NCI-H2107 (cell line): ENCODE measurements at places on chromosomes 6 and 20.

GRCh38 chr20:8362457-8362856 is 230.4 kb downstream of the PLCB1 start:
- DNase-seq: no peak

DNA sequence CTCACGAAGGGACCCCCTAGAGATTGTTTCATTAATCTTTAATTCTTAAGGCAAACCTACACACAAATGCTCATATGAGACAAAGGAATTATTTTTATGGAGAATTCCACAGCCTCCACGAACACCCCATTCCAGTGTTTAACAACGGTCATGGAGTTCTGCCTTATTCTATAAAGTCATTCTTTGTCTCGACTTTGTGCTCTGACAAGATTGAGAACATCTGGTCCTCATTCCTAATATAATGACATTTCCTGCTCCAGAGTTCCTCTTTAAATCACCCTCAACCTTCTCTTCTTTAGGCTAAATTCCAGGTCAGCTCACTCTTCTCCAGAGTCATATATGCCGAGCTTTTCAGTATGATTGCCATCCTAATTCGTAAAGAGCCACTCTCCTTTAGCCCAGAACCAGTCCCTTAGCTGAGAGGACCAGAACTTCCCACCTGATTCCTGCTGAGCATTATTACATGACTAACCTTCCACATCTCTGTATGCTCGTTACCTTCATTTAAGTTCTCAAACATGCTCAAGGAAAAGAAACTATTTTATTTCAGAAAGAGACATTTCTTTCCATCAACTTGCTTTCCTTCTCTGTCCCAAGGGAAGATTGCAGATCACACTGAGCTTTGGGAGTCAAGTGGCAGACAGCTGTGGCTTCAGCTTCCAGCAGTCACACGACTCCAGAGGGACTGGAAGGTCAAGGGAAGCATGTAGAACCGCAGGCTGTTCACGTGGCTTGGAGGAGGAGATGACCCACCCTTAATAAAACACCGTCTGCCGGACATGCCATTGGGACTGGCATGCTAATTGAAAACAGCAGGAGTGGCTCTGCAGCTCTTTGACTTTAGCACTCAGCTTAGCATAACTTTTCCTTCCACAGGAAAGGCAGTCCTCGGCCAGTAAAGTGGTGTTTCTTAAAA is 467.1 kb upstream of the HSF2 start:
- DNase-seq: no peak

GRCh38 chr6:150208611-150209352 is 65.9 kb downstream of the PPP1R14C start:
- no peak for DNase-seq

DNA sequence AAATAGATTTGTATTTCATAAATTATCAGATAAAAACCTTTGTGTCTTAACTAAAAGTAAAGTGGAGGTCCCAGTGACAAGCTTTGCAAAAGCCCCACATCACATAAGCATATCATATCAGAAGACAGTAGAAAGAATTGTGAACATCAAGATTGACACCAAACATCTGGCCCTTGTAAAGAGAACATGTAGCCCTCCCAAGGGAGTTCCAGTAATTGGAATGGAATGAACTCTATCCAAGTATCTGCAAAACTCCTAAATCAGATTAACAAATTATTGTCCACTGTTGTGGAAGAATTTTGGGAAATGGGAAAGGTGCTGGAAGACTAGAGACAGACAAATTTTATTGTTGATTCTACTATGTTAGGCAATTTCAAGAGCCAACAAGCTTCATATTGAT is 268.8 kb downstream of the KCNQ5 start:
- DNase-seq: no peak

GRCh38 chr6:29553268-29554057 is 6.1 kb downstream of the UBD start:
- no peak for DNase-seq

- no peak for DNase-seq
These were observed 15.6 kb downstream of the SPATA2 start for GRCh38 chr20:49899541-49900383.

DNA sequence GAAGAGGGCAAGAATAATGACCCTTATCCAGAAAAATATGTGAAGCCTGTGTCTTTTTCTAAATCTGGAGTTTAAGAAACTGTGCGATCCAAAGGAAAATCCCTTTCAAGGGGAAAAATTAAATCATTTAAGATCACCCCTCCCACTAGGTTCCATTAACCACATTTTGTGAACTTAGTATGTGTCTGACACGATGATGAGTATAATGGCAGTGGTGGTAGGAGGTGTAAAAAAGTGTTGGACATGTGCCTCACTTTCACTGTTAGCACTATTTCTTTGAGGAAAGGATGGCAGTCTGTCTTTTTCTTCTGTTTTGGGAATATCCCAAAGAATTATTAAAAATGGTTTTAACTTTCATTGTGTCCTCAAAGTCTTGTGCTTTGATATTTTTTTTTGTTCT is 392.3 kb upstream of the CITED2 start:
- no peak for DNase-seq

GRCh38 chr6:156875062-156875461 is 97.9 kb downstream of the ARID1B start:
- DNase-seq: no peak

GRCh38 chr6:138227316-138227781 is 9.1 kb upstream of the PBOV1 start:
- no peak for DNase-seq

DNA sequence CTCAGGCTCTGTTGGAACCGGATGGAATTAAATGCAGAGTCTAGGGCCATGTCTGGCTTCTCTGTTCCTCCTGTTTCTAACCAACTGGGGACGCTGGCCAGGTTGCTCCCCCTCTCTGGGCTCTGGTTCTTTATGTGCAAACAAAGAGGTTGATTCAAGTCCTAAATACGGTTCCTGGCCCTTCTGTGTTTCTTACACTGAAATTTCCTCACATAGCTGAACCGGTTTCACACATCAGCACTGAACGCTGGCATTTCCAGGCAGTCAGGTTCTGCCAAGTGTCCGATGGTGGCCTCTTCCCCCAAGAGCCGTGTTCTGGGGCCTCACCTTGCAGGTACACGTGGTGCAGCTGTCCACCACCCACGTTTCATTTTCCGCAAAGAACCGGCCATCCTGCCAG is 13.5 kb downstream of the THBS2 start:
- DNase-seq: no peak

DNA sequence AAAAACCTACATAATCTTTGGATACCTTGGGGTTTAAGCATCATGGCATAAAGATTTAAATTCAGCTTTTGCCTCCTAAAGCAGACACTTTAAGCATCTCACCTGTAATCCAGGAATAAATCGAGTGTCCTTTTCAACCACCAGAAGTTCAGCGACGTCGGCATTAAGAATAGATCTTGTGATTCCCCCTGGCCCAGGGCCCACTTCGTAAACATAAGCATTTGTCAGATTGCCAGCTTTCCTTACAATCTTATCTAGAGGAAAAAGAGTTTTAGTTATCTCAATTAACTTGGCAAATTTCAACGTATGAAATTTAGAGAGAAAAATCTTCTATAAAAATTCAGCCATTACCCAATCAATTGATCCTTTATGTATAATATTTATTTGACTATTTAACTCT is 3.2 kb downstream of the TFB1M start:
- no peak for DNase-seq

DNA sequence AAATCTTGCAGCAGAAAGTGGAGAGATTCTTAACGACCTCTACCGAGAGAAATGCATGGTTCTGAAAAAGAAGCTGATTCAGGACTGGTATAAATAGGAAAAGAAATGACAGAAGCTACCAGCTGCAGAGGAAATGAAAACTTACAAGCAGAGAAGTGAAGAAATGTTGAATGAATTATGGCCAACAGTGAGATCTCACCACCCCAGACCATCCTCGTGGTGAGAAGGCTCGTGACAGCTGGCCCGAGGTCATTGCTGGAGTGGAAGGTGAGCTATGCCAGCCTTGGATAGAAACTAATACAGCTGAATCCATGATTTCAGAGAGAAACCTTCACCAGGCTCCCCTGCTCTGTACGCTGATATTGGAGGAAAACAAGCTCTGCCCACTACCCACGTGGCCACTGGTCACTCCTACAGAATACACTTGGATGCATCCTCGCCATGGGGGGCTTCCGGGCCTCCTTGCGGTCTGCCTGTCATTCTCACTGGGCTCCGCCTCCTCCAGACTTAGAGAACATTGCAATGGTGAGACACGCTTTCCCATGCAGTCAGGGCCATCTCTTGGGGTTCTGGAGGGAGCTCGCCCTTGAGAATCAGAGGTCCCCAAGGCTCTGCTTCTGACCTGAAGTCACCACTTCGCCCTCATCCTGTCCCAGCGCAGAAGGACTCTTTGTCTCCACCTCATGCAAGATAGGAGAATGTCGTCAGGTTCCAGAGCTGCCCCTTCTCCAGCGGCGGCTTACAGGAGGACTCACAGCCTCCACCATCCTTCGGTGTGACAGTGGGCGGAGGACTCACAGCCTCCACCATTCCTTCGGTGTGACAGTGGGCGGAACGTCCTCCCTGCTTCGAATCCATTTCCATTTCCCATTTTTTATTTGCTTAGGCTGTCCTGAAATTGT is 10.6 kb upstream of the TUBB2B start:
- DNase-seq: no peak

GRCh38 chr6:33716890-33717632 is 5.6 kb upstream of the UQCC2 start:
- DNase-seq: no peak

DNA sequence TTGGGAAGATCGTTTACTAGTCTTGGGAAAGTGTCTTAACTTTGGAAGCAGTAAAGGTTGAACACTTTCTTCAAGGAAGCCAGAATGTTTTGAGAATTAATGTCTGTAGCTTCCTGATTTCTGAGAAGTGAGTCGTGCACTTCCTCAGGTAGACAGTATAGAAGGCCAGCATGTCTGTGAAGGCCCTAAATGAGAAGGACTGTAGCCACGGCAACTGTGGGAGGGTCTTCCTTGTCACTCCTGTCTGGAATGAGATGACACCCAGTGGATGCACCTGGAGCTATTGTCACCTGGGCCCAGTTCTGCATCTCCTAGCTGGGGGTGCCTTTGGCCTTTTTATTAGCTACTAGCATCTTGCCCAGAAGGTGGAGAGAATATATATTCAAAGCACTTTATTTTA is 8.8 kb downstream of the STX16 start:
- DNase-seq: no peak

- no peak for DNase-seq
These were observed 3.8 kb downstream of the SEC23B start for GRCh38 chr20:18511571-18511970.

GRCh38 chr6:150528648-150529285 is 70.9 kb upstream of the PLEKHG1 start:
- no peak for DNase-seq

DNA sequence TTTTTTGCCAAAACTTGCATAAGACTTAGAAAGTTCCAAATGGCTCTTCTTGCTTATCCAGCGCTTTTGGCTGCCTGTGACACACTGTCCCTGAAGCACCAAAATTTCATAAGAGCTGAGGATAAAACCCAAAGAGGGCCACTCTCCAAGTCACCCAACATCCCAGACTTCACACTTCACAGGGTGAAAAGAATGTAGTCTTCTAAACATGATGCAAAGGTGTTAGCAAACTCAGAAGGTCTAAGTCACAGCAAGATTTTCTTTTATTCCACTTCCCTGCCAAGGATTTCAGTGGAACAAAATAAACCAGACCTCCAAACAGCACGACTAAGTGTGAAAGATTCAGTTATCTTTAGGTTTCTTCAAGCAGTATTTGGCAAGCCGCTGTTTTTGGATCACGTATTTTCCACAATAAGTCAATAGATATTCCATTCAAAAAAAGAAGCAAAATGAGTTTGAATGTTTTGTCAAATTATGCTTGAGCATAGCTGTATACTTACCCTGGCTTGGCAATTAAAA is 44.6 kb upstream of the CD93 start:
- no peak for DNase-seq
